GM23248 (cell line): ENCODE measurements at places on chromosomes 2 and 18. TPM values are rescaled to one million over a fixed set of nuclear protein-coding genes. Genes with fewer than 3 reads are reported as not detected.
A peak's percentile ranks its signal among the peaks of the same experiment; 100 is the strongest.

GRCh38 chr2:79453918-79454317 lies 58.9 kb upstream of the CTNNA2 start:
- peak; percentile 1 for DNase-seq

Gene SULT6B1
- not detected in 2 replicates for total RNA-seq

Gene PROM2
- total RNA-seq: 0.22 TPM in 1 of 2 replicates, not detected in the other

GRCh38 chr2:239149501-239149900 lies 251.3 kb downstream of the HDAC4 start:
- no peak for DNase-seq

DNA sequence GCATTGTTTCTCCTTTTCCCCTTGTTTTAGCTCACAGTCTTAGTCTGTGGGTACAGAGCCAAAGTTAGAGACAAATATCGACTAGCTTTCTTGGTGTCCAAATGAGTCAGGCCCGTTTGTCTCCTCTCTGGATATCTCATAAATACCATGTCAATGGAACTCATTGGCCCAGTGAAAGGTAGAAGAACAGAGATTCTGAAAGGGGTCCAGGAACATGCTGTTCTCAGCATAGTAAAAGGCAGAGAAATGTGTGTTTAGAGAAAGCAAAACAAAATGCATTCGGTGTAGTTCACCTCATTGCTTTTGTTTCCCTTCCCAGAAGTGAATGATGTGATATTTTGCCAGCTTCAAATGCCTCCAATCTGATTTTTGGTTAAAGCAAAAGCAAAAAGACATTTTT lies 238.6 kb upstream of the SLC8A1 start:
- DNase-seq: no peak

Gene GALNT14
- total RNA-seq: 1.4 and 3.5 TPM in 2 replicates

DNA sequence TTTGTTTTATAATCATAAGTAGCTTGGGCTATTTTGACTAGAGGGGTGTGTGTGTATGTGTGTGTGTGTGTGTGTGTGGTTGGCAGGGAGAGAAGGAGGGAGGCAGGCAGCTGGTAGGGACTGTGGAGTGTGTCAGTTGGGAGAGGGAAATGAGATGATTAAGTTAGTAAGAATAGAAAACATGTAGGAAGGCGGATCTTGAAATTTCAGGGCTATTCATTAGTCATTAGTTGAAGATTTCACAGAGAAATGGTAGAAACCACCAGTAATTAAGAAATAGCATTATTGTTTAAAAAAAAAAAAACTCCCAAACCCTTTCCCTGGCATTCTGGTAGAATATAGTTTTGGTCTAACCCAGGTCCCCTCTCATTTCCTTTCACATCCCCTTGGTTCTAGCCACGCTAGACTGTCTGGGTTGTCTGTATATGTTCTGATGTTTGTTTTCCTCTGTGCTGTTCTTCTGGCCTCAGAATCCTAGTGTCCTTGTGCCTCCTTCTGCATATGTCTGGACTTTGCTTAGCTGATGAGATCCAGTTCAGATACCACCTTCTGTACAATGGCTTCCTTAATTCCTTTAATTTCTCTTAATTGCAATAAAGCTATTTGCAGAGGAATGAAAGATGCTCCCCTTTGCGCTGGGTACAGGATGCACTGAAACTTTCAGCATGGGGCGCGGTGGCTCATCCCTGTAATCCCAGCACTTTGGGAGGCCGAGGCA lies 161.6 kb downstream of the NEDD4L start:
- DNase-seq: peak; percentile 87

- no peak for DNase-seq
Observed at GRCh38 chr18:46480226-46480625, 176.8 kb downstream of the LOXHD1 start.

GRCh38 chr2:101815739-101816391 lies 118.4 kb downstream of the MAP4K4 start:
- DNase-seq: peak; percentile 38

- DNase-seq: no peak
Observed at GRCh38 chr18:36499938-36500337, 202.4 kb downstream of the FHOD3 start.

- peak; percentile 56 for DNase-seq
Observed at GRCh38 chr18:59540780-59541179, 156.4 kb downstream of the CCBE1 start.

GRCh38 chr2:74334931-74335333 lies 8.3 kb downstream of the SLC4A5 start:
- DNase-seq: peak; percentile 77

Gene SS18
- 125 and 131 TPM in 2 replicates for total RNA-seq

Gene AGXT
- total RNA-seq: not detected in 2 replicates

- DNase-seq: peak; percentile 90
Observed at GRCh38 chr2:233051241-233052149, 8.6 kb upstream of the INPP5D start.

- peak; percentile 75 for DNase-seq
Observed at GRCh38 chr18:26655525-26656430, 107.4 kb upstream of the KCTD1 start.

GRCh38 chr18:22275706-22276333 lies 106.4 kb downstream of the GATA6 start:
- no peak for DNase-seq

Gene LYPD1
- 0.11 TPM in 1 of 2 replicates, not detected in the other for total RNA-seq

DNA sequence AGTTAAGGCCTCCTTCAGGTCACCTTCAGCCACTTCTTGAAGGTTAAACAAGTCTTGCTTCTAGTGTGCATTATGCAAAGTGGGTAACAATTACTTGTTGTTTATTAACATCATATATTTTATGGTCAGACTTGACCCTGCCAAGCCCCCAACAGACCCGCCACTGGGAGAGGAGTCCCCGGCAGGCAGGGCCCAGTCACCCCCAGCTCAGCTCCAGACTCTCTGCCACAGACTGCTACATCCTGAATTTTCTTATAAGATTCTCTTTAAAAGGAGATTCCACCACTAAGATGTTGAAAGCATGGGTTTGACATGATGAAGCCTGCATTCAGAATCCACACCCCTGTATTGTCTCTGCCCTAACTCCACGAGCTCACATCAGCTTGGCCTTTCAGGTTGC lies 174.3 kb upstream of the ARL4C start:
- DNase-seq: no peak

- DNase-seq: no peak
Observed at GRCh38 chr2:59463426-59463825, 1090.0 kb downstream of the BCL11A start.

Gene CD207
- not detected in 2 replicates for total RNA-seq

DNA sequence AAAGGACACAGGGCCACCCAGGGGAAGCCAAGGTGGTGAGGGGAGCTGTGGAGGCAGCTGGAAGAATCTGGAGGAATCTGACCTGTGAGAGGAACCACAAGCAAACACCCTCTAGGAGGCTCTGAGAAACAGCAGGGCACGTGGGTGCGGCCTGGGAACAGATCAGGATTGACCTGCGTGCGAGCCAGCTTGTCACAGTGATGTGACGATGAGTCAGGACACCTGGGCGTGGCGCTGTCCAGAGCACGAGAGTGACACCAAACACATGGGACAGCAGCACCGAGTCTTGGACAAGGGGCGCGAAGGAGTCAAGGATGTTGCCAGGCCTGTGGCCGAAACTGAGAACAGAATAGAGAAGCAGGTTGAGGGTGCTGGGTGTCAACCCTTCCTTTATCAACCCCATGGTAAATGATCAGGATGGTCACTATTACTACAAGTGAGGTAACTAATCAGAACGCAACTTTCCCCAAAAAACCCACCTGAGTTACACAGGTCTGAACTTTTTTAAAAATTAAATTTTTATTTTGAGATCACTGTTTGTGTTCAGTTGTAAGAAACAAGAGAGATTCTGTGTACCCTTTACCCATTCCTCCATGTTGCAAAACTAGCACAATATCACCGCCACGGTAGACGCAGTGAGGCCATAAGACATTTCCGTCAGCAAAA lies 637 bp upstream of the SFT2D3 start:
- peak; percentile 21 for DNase-seq

- DNase-seq: no peak
Observed at GRCh38 chr18:78156466-78156865, 823.2 kb upstream of the SALL3 start.

Gene CDK15
- total RNA-seq: 1.3 and 3.2 TPM in 2 replicates

Gene STAT4
- total RNA-seq: 1.5 and 3.2 TPM in 2 replicates

GRCh38 chr2:98020516-98020915 lies 24.8 kb upstream of the TMEM131 start:
- no peak for DNase-seq

DNA sequence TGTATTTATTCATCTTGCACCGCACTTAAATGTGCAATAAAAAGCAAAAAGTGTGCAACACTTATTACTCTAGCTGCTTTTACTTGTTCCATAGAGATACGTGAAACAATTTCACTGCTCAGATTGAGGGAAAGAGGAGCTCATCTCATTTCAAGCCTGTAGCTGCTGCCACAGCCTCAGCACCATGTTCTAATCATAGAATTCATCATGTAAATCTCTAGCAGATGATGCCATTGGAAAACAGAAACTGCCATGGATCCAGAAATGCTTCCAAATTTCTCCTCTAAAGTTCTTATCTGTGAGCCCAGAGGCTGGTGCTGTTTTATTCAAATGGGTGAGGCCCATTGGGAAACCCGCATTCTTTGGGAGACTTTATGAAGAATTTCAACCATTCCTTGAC lies 2.0 kb downstream of the CDC42EP3 start:
- DNase-seq: peak; percentile 46

- peak; percentile 6 for DNase-seq
Observed at GRCh38 chr2:136116151-136116812, 1.7 kb downstream of the CXCR4 start.

Gene UGT1A4
- total RNA-seq: not detected in 2 replicates

DNA sequence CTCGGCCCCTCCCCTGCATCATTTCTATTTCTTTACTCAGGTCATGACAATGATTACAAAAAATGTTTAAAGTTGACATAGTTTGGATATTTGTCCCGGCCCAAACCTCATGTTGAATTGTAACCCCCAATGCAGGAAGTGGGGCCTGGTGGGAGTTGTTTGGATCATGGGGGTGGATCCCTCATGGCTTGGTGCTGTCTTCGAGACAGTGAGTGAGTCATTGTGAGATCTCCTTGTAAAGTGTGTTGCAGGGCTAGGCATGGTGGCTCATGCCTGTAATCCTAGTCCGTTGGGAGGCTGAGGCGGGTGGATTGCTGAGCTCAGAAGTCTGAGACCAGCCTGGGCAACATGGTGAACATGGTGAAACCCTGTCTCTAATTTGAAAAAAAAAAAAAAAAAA lies 9.2 kb upstream of the MAP4K4 start:
- DNase-seq: no peak

DNA sequence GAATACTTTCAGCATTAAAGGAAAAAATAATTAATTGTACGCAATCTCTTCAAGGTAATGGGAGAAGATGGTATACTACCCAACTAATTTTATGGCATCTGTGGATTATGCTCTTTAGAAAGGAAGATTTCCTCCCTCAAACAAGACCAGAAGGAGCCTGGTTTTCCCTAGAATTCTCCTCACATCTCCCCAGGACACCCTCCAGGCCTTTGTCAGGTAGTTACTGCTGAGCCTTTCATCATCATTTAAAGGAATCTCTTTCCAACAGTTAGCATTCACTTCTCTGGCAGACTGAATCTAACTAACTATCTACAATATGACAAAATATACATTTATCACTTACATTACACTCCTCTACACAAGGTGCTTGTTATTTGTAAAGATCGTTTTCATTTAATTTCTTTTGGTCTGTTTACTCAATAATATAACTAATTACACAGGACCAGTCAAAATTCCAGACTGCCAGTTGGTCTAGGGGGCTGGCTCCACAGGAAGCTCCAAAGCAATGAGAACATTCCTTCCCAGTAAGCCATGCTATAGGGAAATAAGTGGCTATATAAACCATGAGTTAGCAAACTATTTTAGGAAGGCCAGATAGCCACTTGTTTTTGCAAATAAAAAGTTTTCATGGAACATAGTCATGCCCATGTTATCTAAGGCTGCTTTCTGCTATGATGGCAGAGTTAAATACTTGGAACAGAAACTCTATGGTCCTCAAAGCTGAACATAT lies 19.1 kb downstream of the ZNF24 start:
- DNase-seq: peak; percentile 17

Gene ZDBF2
- 9.1 and 10.2 TPM in 2 replicates for total RNA-seq

GRCh38 chr2:55524884-55525437 lies 5.4 kb downstream of the CFAP36 start:
- DNase-seq: no peak

DNA sequence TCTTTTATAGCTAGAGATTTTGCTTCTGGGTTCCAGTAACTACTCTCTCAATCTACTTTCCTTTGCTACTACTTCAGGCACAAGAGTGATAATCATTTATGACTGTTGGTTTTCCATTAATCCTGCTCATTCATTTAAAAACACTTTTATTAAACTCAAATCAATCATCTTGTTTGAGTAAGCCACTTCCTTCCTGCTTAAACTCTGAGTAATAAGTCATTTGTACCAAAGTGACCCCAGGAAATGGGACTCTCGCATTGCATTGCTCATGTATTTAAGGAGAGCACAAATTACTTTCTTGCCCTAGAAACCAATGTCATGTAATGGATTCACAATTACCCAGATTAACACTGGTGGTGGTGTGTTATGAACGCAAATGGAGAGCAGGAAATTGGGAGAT lies 270.7 kb upstream of the HNMT start:
- DNase-seq: no peak

- DNase-seq: no peak
Observed at GRCh38 chr2:60872510-60872928, 8.9 kb upstream of the REL start.

- DNase-seq: peak; percentile 57
Observed at GRCh38 chr2:71458413-71459083, 5.2 kb downstream of the DYSF start.

DNA sequence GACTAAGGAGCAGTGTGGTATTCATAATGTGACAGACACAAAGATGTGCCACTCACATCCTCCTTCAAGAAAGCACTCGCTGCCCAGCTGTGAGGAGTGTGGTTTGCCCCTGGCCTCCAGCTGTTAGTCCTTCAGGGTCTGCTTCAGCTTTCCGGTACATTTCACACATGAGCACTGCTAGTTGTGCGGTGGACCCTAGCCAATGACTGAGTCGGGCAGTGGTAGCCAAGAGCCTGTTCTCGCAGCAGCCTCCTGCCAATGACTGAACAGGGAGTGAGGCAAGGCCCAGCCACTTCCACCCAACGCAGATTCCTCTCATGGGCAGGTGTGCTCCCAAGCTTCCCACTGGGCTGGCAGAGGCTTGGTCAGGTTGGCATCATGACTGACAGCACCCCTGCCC lies 254.3 kb downstream of the RBM43 start:
- no peak for DNase-seq

- no peak for DNase-seq
Observed at GRCh38 chr18:51170664-51171063, 26.8 kb downstream of the MEX3C start.

Gene MLPH
- 4.7 and 8.1 TPM in 2 replicates for total RNA-seq

DNA sequence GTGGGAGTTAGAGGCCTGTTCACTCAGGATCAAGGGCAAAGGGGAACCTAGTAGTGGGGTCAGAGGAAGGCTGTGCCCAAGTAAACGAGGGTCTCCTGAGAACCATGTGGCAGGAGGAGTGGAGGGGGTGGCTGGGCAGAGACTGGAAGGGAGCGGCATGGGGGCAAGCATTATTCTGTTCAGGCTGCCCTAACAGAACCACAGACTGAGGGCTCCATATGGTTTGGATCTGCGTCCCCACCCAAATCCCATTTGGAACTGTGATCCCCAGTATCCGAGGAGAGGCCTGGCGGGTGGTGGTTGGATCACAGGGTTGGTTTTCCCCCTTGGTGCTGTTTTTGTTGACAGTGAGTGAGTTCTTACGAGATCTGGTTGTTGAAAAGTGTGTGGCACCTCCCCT lies 287.0 kb downstream of the PHLPP1 start:
- DNase-seq: no peak

Gene DAW1
- total RNA-seq: under 0.01 and 2.1 TPM in 2 replicates
